ENCODE measurements at places on chromosomes 13 and 19.

DNA sequence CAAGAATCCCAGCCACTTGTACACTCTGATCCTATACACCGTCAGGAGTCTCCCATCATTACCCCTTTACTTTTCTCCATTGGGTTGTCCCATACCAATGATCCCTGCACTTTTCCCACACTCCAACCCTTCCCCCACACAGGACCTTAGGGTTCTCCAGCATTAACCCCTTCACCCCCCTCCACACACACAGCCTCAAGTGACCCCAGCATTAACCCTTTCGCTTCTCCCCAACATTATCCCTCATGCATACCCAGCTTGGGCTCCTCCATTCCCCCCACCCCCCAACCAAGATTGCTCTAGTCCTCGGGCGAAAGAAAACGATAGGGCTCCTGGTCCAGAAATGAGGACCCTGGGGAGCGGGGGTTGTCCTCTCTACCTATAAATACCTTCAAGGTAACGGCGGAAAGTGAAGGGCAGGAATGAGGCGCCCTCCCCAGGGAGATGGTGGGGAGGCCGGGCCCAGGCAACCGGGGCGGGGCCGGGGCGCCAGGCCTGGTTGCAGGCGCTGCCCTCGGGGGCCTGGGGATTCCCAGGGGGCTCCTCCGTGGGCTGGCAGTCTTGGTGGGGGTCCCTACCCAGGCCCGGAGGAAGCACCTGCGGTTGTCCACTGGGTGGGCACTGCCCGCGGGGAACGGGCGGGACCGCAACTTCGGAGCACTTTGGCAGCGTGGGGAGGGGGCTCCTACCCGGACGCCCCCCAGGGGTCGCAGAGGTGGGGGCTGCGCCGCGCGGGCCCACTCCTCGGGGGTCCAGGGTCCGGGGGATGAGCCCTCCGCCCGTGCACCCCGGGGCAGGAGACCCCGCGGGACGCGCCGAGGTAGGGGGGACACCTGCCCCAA, 757 bp downstream of the WIZ start:
- no peak for DNase-seq

DNA sequence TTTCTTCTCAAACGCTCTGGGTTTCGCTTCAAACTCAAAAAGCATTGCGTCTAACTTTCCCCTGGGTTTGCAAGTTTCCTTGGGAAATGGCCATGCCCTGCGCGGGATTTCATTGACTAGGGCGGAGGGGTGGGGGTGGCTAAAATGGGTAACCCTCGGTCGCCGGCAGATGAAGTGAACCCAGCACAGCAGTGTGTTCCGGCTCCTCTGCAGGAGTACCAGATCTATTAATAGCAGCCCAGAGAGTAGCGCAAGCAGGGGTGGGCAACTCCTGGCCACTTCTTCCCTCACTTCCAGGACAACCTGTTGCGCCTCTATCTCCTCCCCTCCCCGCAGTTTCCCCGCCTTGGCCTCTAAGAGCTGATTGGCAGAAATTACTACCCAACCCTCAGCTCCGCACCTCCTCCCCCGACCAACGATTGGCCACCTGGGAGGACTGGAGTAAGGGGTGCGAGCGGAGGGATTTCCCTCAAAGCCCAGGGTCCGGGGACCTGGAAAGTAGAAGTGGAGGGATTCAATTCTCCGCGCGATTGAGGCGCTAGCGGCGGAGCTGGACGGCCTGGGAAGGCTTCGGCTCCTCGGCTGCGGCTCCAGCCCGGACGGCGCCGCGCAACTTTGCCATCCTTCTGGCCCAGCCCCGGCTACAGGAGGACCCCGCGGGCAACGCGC, at the start of gene FREM2:
TSS of gene FREM2 (plus strand) at position 501 of the 669 bp plus-strand sequence. CDS start 268 bp downstream, outside the sequence.
- peak; percentile 34 for DNase-seq

- no peak for DNase-seq
Measured at GRCh38 chr13:30685987-30686386, 49.4 kb upstream of the ALOX5AP start.

GRCh38 chr13:21684576-21684975, 13.7 kb downstream of the FGF9 start:
- DNase-seq, result no peak

GRCh38 chr19:19687090-19687489, 18.5 kb downstream of the ZNF101 start:
- no peak for DNase-seq

DNA sequence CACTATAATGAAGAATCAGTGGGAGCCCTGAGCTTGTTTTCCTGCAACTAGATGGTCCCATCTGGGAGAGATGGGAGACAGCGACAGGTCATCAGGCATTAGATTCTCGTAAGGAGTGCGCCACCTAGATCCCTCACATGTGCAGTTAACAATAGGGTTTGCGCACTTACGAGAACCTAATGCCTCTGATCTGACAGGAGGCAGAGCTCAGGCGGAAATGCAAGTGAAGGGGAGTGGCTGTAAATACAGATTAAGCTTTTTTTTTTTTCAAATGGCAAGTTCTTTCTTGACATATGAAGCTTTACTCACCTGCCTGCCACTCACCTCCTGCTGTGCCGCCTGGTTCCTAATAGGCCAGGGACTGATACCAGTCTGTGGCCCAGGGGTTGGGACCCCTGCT, 14.4 kb downstream of the CDC16 start:
- no peak for DNase-seq

GRCh38 chr19:16315825-16316505, 8.7 kb upstream of the KLF2 start:
- DNase-seq, result peak; percentile 98

- DNase-seq, result no peak
Measured at GRCh38 chr19:15464394-15465385, at the start of gene RASAL3. Gene RASAL3 (minus strand): TSS chr19:15464544. CDS start chr19:15464358, 186 bp downstream.

GRCh38 chr13:37241786-37242185, 136.3 kb upstream of the CSNK1A1L start:
- DNase-seq, result no peak

GRCh38 chr19:54439174-54439851, 9.7 kb upstream of the LENG8 start:
- peak; percentile 34 for DNase-seq

DNA sequence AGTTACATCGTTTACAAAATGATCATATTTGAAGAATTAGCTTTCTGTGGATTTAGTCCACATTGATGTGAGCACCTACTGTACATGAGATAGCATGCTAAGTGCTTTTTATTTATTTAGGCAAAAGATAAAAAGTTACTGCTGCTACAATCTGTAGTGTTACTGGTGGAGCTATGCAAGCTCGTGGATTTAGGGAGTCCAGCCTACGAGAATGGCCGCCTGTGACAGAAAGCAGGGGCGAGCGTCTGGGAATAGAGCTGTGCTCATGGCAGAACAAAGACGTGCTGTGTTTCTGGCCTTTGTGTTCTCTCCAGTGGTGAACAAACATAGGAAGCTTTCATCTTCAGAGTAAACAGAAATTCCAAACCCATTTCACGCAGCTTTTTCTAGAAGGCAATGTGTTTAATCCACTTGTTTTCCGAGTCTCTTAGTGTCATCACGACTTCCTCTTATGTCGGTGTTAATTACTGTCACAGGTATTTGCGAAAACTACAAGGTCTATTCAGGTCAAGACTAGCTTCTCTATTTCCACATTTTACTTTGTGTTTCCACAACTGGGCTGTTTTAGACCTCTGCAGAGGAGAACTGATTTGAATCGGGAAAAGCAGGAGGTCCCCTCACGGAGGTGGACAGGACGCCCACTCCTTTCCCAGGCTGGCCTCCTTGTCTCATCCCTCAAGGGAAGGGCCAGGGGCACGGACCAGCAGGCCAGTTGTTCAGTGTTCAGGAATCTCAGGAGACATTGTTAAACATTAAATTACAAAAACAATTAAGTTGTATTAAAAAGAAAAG, 67.3 kb downstream of the ATP11A start:
- DNase-seq, result no peak

GRCh38 chr13:56066321-56066720, 1074.4 kb upstream of the PRR20A start:
- no peak for DNase-seq

DNA sequence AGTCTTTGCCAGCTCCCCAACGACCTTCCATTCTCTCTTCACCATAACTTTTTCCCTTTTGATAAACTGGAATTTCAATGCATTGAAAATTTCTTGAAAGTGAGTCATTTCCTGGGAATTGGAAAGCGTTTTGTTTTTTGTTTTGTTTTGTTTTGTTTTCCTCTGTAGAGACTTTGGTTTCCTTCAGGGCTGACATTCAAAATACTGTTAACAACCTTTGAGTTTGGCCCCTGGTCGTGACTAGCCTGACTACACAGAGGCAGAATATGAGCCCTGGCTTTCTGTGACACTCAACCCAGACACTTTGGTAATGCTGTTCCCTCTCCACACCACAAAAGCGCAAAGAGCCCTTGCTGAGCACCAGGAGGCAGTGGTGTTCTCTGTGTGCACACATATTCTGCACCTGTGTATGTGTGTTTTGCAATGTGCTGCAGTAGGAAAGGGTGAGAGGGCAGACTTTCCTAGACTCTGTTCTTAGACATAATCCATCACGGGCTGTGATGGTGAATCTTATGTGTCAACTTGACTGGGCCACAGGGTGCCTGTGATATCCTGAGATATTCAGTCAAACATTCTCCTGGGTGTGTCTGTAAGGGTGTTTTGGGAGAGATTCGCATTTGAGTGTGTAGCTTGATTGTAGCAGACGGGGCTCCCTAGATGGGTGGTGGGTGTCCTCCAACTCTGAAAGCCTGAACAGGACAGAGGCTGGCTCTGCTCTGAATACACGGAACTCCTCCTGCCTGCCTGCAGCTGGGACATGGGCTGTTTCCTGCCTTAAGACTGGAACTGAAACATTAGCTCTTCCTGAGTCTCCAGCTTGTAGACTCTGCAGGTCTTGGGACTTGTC, 29.5 kb upstream of the ANKRD10 start:
- DNase-seq, result peak; percentile 66

DNA sequence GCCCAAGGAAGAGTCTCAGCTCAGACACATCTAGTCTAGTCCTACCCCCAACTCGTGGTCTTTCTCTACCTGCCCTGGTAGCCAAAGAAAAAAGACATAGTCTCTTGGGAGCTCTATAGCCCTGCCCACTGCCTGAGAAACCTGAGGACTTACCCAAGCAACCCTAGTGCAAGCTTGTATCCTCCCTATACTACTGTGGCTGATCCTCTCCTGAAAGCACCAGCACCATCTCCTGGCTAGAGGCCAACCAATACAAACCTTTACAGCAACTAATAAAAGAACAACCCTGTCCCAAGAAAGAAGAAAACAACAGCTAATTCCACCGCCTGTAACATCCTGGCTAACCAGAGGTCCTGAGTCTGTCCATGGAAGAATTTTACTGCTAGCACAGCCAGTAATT, 532.4 kb downstream of the SLITRK6 start:
- no peak for DNase-seq

DNA sequence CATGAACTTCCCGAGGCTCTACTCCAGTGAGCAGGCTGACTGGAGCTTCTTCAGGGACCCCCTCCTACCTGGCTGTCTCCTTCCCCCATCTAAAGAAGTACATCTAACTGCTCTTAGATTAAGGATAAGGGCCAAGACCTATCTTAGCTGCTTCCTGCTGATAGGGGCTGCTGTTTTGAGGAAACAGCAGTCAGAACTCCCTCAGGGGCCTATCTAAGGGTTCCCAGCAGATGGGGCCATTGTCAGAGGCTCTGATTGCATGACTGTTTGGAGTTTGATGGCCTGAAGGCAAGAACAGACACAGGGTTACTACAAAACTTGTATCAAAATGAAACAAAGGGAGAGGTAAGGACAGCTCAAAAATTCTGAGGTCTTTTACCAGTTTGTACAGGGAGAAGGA, 2636.9 kb upstream of the PCDH20 start:
- no peak for DNase-seq

- DNase-seq, result peak; percentile 49
Measured at GRCh38 chr19:12840091-12841079, 2.1 kb downstream of the MAST1 start.

- peak; percentile 52 for DNase-seq
Measured at GRCh38 chr19:574658-575526, 2.5 kb downstream of the BSG start.

DNA sequence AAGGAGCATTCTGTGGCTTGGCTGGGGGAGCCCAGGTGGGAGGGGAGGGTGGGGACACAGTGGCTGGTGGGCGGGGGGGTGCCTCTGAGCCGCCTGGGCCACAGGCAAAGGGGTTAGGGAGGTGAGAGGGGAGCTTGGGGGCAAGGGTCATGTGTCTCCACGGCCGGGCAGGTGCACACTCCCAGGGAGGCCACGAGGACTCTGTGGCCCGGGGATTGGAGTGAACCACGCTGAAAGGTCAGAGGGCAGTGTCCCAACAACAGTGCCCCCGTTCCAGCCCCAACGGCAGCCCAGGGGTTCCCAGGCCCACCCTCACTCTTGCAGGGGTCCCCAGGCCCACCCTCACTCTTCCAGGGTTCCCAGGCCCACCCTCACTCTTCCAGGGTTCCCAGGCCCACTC, 9.6 kb downstream of the C2CD4C start:
- no peak for DNase-seq

DNA sequence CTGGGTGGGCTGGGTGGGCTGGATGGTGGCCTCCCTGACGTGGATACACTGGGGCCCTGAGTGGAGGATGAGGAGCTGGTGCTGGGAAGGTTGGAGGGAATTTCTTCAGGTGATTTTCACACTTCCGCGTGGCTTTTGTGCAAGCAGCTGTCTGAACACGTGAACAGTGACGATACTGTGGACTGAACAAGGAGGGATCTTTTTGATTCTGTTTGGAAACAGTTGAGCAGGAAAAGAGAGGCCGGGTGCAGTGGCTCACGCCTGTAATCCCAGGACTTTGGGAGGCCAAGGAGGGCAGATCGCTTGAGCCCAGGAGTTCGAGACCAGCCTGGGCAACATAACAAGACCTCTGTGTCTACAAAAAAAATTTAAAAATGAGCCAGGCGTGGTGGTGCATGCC, 9.1 kb upstream of the GTF2F1 start:
- no peak for DNase-seq

DNA sequence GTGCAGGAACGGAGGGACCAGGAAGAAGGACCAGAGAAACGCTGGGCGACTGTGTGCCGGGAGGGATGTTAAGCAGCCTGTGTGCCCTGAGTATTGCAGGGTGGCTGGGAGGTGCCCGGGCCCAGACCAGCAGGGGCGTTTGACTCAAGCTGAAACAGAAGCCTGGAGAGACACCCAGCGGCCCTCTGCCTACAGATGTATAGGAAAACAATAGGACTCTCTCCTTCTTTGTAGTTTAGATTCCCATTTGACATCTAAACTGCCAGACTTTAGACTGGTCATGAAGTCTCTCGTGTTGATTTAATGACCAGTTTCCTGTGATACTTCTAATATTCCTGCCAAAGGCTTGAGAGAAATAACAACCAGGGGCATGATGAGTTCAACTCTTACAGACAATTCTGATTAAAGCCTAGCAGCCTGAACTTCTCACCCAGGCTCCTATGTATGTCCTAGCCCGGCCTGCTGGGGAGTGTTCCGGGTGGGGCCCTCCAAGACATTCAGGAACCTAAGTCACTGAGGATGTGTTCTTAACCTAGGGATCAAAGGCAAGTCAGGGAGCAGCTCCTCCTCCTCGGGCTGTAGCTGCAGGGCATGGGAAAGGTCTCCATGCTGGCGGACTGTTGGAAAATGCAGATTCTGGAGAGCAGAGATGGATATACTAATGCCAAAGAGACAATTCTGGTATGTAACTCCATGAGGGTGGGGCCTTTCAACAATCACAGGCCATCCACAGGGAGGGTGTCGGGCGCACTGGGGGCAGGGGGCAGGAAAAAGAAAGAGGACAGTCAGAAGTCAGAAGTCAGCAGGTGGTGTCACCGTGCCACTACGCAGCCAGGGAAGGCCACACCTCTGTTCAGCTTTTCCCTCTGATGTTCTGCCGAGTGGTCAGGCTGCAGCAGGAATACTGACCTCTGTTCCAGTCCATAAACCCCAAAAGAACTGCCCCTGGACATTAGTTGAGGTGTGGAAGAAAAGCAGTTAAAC, 131.8 kb downstream of the STARD13 start:
- peak; percentile 32 for DNase-seq

- no peak for DNase-seq
Measured at GRCh38 chr13:96474181-96474557, 384.3 kb downstream of the HS6ST3 start.

- DNase-seq, result no peak
Measured at GRCh38 chr19:28794301-28794700, 418.6 kb downstream of the UQCRFS1 start.

Data from adipocyte (in vitro differentiated cells).